Myometrial cell (primary cell): ENCODE measurements at places on chromosomes 4 and X. TPM values are rescaled to one million over a fixed set of nuclear protein-coding genes. Genes with fewer than 3 reads are reported as not detected.

Gene EXOC1
- 24.8 and 28.9 TPM in 2 replicates for total RNA-seq

Gene RBMXL3
- not detected in 2 replicates for total RNA-seq

Gene EFHC2
- 0.71 and 1.2 TPM in 2 replicates for total RNA-seq

Gene FAM50A
- 56.9 and 62.8 TPM in 2 replicates for total RNA-seq

Gene PRDM8
- 8.2 and 29.1 TPM in 2 replicates for total RNA-seq

Gene CLGN
- 8.9 and 11.2 TPM in 2 replicates for total RNA-seq

Gene TSC22D3
- total RNA-seq = 116 and 135 TPM in 2 replicates

Gene SRPK3
- total RNA-seq = 0.35 TPM in 1 of 2 replicates, not detected in the other

Gene REELD1
- not detected in 2 replicates for total RNA-seq

Gene SCML2
- 0.29 and 0.71 TPM in 2 replicates for total RNA-seq
